H9 (cell line): ENCODE measurements at places on chromosomes 1 and 21.
A peak's percentile ranks its signal among the peaks of the same experiment; 100 is the strongest.

- DNase-seq = no peak
- no peak overlapping the region for H3K27ac ChIP-seq
- no peaks in the 10 kb centered on the region; the same call in 1 of the 2 replicates for H3K4me1 ChIP-seq
- H3K27me3 ChIP-seq = no peaks in the 10 kb centered on the region
These were observed 244.2 kb upstream of the JUN start for GRCh38 chr1:59028048-59028447.

DNA sequence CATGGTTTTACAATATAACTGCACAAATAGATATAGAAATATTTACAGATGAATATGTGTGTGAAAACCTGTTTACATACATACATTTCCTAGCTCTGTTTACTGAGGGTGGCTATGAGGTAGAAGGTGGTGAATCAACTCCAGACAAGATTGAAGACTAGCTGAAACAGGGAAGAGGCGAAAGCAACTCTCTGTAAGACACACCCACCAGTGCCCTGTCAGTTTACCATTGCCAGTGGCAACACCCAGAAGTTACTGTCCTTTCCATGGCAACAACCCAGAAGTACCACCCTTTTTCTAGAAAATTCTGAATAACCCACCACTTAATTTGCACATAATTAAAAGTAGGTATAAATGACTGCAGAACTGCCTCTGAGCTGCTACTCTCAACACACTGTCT is 16.7 kb downstream of the TMEM69 start:
- H3K27ac ChIP-seq = no peak overlapping the region
- no peak for DNase-seq
- peaks cover 3% of the 10 kb centered on the region for H3K36me3 ChIP-seq
- no peak overlapping the region for H3K4me3 ChIP-seq

DNA sequence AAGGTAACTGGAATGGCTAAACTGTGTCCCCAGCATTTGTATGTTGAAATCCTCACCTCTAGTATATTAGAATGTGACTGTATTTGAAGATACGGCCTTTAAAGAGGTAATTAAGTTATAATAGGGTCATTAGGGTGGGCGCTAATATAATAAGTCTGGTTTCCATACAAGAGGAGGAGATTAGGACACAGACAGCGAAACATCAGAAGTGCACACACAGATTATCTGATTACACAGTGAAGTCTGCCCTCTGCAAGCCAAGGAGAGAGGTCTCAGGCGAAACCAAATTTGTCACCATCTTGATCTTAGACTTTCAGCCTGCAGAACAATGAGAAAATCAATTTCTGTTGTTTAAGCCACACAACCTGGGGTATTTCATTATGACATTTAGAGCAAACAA is 2233.1 kb downstream of the MRPL39 start:
- H3K4me1 ChIP-seq = no peaks in the 10 kb centered on the region
- H3K4me3 ChIP-seq = no peak overlapping the region
- peaks cover 49% of the 10 kb centered on the region for H3K36me3 ChIP-seq
- H3K27me3 ChIP-seq = no peaks in the 10 kb centered on the region

DNA sequence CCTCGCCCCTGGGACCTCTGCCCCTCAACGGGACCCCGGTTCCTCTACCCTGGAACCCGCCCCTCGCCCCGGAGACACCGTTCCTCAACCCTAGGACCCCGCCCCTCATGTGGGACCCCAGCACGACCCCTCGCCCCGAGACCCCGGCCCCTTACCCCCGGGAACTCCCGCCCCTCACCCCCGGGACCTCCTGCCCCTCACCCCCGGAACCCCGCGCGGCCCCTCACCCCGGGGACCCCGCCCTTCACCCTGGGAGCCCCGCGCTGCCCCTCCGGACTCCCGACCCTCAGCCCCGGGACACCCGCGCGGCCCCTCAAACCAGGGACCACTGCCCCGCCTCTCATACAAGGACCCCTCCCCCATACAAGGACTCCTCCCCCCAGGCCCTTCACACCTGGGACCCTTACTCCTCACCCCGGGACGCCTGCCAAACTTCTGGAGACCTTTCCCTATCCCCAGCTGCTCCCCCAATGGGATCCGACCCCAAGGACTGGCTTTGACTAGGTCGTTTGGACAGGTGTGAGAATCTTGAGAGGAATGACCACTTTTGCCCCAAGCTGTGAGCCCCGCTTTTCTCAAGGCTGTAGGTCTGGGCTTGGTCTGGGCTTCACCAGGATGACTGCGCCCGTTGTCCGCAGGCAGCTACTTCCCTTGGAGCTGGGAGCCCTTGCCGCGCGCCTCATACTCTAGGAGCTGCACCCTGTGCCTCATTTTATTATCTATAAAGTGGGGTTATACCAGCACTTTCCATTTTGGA is 843 bp downstream of the DIP2A start:
- peak; percentile 48 for DNase-seq
- H3K4me1 ChIP-seq = no peaks in the 10 kb centered on the region
- H3K4me3 ChIP-seq = peak overlapping the region; percentile 83
- H3K27me3 ChIP-seq = no peaks in the 10 kb centered on the region
- peaks cover 31% of the 10 kb centered on the region for H3K36me3 ChIP-seq
- H3K27ac ChIP-seq = no peak overlapping the region

DNA sequence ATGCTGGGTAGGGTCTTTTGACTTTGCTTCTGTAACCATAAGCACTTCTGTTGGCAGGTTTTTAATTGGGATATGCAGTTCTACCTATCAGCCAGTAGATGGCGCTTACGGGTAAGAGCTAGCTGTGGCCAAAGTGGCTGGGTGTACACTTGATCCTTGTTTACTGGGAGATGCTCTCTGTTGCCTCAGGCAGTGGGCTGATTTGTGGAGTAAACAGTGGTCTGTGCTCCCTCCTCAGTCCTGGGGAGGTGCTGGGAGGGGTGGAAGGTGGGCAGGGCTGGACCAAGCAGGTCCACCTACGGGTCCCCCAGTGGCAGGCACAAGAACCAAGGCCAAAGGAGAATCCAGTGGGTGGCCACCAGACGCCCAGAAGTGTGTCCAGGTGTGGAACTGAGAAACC is 43.4 kb downstream of the RALGPS2 start:
- H3K27me3 ChIP-seq = no peaks in the 10 kb centered on the region
- peaks cover 34% of the 10 kb centered on the region for H3K36me3 ChIP-seq
- no peak overlapping the region for H3K4me3 ChIP-seq
- peak; percentile 35 for DNase-seq
- no peak overlapping the region for H3K27ac ChIP-seq

- peak; percentile 87 for DNase-seq
- no peak overlapping the region for H3K4me3 ChIP-seq
- H3K27ac ChIP-seq = no peak overlapping the region
- no peaks in the 10 kb centered on the region; the same call in 1 of the 2 replicates for H3K27me3 ChIP-seq
These were observed 61.8 kb upstream of the NBL1 start for GRCh38 chr1:19582318-19582717.

- no peak overlapping the region for H3K4me3 ChIP-seq
- H3K27me3 ChIP-seq = no peaks in the 10 kb centered on the region
- H3K36me3 ChIP-seq = peaks cover 97% of the 10 kb centered on the region
- H3K27ac ChIP-seq = no peak overlapping the region
These were observed 7.6 kb downstream of the ENO1 start for GRCh38 chr1:8870616-8871538.

- no peak for DNase-seq
- 0 out of 2 replicates have a peak, but pooled peaks cover 4% of the 10 kb centered on the region for H3K4me1 ChIP-seq
- H3K27ac ChIP-seq = no peak overlapping the region
- H3K4me3 ChIP-seq = no peak overlapping the region
- no peaks in the 10 kb centered on the region; the same call in 1 of the 2 replicates for H3K36me3 ChIP-seq
These were observed 41.3 kb downstream of the ARID4B start for GRCh38 chr1:235286667-235287066.

GRCh38 chr1:117122330-117123025 is 929 bp upstream of the TRIM45 start:
- no peak overlapping the region for H3K27ac ChIP-seq
- peak overlapping the region; percentile 82 for H3K4me3 ChIP-seq
- no peaks in the 10 kb centered on the region for H3K27me3 ChIP-seq
- H3K36me3 ChIP-seq = peaks cover 3% of the 10 kb centered on the region; the same call in 2 of the 3 replicates
- no peaks in the 10 kb centered on the region for H3K4me1 ChIP-seq

DNA sequence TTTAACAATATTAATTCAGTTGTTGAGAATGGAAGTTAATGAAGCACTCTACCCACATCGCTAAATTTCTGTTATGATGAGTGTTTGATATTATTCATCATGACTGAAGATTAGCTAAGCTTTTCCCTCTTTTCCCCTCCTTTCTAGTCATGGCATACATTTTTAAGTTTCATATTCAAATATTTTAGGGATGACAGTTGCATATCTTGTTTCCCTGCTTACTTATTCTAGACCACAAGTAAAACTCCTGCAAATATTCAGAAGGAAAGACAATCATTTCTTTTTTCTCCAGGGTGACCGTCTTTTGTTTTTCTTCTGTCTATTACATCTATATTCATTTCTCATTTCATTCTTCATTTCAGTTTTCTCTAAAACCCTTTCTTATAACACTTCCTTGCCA is 906.0 kb downstream of the ADGRL2 start:
- no peak overlapping the region for H3K4me3 ChIP-seq
- DNase-seq = no peak
- no peaks in the 10 kb centered on the region for H3K36me3 ChIP-seq
- no peaks in the 10 kb centered on the region for H3K27me3 ChIP-seq
